Bronchial epithelial cell (primary cell): ENCODE measurements at places on chromosomes 13 and 19.

GRCh38 chr13:75432045-75432444, 49.9 kb downstream of the TBC1D4 start:
- no peak for DNase-seq

- DNase-seq = no peak
These were observed 34.7 kb downstream of the VSTM2B start for GRCh38 chr19:29560313-29561075.

DNA sequence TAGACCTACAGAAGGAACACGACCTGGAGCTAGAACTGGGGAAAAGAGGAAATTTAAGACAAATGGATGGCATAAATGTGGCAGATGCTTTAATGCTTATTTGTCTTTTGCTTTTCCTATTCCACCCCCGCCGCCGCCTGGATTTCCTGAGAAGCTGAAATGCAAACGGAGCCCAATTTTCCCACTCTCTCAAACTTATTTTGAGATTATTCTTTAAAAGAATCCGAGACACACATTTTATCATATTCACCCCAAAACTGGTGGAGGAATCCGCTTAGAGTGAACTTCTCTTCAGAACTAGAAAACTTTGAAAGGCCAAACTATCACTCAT, 5.8 kb downstream of the POU4F1 start:
- DNase-seq = no peak

DNA sequence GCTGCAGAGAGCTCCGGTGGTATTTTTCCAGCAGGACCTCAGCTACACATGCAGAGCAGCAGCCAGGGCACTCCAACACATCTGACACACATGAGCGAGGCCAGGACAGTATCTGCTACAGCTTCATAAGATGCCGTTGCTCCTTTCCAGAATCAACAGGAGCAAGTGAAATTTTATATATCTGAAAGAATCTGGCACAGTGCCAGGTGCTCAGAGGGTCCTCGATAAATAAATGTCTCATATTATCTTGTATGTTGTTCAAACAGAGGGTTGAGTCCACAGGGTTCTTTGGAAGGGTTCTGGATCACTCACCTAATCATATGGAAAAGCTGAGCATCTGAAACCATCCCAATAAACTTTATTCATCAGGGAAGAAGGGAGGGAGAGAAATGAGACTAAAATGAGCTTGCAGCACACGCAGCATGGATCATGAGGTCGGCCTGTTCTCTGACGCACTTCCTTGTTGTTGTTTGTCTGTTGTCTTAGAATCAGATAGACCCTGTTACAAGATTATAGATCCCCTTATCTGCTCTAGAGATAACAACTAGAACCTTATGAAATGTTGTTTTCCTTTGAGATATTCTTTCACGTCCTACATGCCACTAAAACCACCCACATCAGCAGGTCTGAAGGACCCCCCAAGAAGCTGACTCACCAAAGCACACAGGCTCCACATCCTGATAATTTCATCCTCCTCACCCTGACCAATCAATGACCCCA, 3.2 kb upstream of the METTL21C start:
- DNase-seq = no peak

DNA sequence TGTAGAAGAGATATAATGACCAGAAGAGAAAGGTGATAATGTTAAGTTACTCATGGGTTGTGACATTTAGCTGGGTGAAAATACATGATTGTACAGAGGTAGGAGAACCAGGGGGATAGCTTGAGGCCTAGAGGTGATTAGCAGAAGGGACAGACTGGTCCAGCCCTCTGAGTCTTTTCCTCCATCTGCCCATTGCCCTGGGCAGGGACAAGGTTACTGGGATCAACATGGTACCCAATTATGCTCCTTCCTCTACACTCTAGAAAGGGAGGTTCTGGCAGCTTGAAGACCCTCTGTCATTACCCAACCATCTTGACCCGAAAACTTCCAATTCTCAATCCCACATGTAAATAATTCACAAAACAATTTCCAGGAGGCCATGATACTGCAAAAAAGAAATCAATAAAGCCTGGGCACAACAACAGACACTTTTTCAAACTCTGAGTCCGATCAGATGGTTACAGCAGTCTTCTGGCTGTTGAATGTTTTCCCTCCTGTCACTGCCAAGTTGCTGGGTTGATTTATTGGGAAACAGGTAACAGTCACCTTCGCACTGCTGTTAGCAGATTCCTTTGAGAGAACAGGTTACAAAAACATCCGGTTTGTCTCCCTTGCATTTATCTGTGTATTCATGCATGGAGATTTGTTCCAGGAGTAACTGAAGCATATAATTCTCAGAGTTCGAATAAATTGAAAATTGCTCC, 239.1 kb upstream of the HTR2A start:
- DNase-seq = no peak

GRCh38 chr19:40803857-40804782, 5.1 kb downstream of the EGLN2 start:
- no peak for DNase-seq

DNA sequence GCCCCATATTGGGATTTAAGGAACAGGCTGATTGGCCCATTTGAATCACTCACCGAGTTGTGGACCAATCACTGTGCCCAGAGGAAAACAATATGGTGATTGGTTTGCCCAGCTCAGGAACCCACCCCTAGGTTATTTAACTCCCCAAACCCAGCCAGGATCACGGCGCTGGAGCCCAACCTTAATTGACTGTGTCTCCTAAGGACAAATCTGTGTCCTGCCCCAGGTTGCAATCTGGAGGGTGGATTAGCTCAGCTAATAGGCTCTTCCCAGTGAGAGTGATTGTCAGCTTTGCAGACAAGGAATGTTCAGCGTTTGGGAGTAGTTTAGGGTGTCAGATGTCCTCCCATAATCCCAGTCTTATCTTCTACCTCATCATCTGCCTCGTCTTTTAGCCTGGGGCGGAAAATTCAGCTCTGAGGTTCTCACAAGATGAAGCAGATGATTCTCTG, 3.5 kb upstream of the ZNF358 start:
- no peak for DNase-seq

DNA sequence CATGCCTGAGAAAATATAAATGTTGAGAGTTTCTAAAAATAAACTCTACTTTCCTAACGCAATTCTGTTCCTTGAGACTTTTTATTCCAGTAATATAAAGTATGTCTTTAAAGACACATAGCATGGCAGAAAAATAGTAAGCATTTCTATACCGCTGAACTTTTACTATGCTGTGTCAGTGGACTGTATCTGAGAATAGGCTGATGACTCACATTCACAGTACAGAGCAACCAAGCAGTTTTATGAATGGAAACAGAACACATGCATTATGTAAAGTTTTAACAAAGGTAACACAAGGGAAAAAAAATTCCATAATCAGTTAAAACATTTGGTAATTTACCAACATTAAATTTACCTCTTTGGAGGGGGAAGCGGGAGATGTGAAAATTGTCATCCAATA, 38.4 kb downstream of the ZDHHC20 start:
- peak; percentile 29 for DNase-seq

- no peak for DNase-seq
These were observed 7.5 kb upstream of the SLC39A3 start for GRCh38 chr19:2747349-2747748.

DNA sequence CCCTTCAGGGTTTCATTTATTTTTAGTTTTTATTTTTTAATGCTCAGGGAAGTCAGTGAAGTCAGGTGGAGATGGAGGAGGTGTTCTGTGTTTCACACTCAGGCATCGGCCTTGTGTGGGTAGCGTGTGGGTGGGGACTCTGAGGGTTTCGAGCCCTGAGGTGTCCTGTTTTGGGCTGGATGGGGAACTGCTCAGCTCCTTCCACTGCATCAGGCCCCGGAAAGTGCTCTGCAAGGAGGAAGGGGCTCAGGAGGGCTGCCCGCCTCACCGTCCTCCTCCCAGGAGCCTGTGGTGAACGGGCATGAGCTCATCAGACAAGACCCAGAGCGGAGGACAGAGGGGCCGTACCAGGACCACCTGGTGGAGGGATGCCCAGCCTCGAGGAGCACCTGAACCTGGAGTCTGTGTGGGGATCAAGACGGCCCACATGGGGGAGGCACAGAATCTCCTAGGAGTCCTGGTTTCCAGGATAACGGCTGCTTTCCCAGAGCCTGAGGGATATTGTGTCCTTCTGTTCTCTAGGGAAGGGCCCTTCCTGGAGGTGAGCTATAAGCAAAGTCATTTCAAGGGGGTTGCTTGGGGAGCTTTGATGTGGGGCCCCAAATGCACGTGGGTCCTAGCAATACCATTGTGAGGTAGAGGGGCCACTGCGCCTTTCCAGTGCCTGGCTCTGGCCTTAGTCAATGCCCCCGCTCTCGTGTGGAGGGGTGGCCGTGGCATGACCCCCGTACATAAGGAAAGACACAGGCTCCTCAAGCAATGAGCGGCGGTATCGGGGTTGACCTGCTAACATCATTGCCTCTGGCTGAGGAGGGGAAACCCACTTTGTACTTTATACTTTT, 13.5 kb upstream of the GAS6 start:
- no peak for DNase-seq

GRCh38 chr13:91358387-91358782, 10.9 kb downstream of the MIR17HG start:
- DNase-seq = no peak
